Activated naive CD8-positive, alpha-beta T cell treated with anti-CD3 and anti-CD28 coated beads for 36 hours (primary cell): ENCODE measurements at places on chromosomes 1 and 21.

DNA sequence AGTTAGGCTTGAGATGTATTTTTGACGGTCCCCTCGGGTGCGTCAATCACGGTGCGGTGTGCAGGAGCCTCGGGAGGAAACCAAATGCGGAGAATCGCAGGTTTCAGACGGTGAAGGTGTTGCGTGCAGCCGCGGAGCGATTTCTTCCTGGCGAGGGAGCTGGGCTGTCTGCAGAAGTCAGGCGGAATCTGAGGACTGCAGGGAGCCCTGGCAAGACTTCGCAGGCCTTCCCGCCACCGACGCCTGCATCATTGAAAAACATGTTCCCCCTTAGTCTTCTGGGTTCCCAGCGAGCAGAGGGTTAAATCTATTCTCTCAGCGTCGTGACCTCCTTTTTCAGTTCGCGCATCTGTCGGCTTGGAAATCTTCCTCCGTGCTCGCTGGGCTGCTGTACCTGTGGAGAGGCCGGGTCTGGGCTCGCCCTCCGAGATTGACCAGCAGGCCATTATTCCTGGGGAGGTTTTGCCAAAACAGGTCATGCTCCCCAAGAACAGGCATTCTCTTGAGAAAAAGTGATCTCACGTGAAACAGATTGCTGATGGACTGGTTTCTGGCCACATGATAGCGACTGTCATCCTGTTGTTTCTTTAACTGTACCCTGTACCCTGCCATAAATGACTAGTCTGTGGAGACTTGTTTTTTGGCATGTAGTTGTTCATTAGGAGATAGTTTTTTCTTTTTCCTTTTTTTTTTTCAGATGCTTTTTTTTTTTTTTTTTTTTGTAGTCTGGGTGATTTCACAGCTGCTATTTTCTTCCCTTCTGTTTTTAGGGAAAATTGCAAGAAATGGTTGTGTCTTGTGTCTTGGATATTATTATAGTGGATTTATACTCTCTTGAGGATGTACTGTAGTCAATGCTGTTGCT lies 894 bp downstream of the EPB41 start:
- peak; percentile 64 for DNase-seq
- no peaks in the 10 kb centered on the region for H3K27me3 ChIP-seq
- peaks cover 6% of the 10 kb centered on the region for H3K36me3 ChIP-seq
- H3K27ac ChIP-seq, result peak overlapping the region; percentile 96

- no peaks in the 10 kb centered on the region for H3K36me3 ChIP-seq
- H3K4me1 ChIP-seq, result no peaks in the 10 kb centered on the region
- H3K4me3 ChIP-seq, result no peak overlapping the region
- H3K27me3 ChIP-seq, result no peaks in the 10 kb centered on the region
Measured at GRCh38 chr1:190274721-190275120, 202.9 kb downstream of the BRINP3 start.

DNA sequence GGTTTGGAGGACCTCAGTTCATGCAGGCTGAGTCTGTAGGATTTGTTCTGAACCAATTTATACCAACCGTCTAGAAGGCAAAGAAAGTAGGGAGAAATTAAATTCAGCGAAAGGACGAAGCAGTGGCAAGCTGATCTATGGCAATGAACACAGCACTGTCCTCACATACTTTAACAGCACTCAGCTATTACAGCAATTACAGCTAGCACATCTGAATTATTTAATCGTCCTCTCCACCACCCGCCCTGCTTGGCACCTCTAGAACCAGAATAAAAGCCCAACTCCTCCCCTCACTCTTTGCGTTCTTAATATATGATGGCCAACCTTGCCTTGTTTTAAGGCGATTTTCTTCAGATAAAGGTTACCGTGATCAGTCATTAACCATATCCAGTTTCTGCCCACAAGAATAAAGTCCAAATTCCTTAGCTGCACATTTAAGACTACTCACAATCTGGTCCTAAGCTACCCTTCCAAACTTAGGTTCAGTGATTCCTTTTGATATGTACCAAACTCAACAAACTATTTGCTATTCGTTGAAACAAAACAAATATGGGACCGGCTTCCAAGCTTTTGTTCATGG lies 169.4 kb upstream of the ESRRG start:
- H3K27ac ChIP-seq, result no peak overlapping the region
- H3K4me1 ChIP-seq, result no peaks in the 10 kb centered on the region
- no peak for DNase-seq
- H3K27me3 ChIP-seq, result no peaks in the 10 kb centered on the region
- no peak overlapping the region for H3K4me3 ChIP-seq
- no peaks in the 10 kb centered on the region for H3K36me3 ChIP-seq

- H3K27me3 ChIP-seq, result peaks cover 3% of the 10 kb centered on the region
- H3K36me3 ChIP-seq, result no peaks in the 10 kb centered on the region
- no peak overlapping the region for H3K27ac ChIP-seq
- H3K4me3 ChIP-seq, result no peak overlapping the region
- H3K4me1 ChIP-seq, result no peaks in the 10 kb centered on the region
- DNase-seq, result no peak
Measured at GRCh38 chr1:209319057-209319432, 264.5 kb upstream of the CAMK1G start.

DNA sequence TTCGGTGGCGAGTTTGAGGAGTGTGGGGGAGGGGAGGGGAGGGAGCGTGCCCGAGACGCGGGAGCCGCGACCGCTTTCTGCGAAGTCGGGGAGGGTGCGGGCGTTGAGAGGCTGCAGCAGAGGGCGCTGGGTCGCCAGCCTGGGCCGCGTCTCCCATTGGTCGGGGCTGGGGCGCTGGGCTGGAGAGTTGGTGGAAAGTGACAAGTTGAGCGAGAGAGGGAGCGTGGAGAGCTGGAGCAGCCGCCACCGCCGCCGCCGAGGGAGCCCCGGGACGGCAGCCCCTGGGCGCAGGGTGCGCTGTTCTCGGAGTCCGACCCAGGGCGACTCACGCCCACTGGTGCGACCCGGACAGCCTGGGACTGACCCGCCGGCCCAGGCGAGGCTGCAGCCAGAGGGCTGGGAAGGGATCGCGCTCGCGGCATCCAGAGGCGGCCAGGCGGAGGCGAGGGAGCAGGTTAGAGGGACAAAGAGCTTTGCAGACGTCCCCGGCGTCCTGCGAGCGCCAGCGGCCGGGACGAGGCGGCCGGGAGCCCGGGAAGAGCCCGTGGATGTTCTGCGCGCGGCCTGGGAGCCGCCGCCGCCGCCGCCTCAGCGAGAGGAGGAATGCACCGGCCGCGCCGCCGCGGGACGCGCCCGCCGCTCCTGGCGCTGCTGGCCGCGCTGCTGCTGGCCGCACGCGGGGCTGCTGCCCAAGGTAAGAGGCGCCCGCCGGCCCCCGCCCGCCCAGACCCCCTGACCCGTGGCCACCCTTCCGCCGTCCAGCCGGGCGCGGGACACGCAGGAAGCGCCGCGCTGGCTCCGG lies at the start of gene ROR1:
Gene ROR1, plus strand, starts transcription at position 203 of the 802 bp plus-strand sequence.
- DNase-seq, result peak; percentile 68
- H3K27me3 ChIP-seq, result peaks cover 67% of the 10 kb centered on the region
- H3K4me1 ChIP-seq, result peaks cover 15% of the 10 kb centered on the region

DNA sequence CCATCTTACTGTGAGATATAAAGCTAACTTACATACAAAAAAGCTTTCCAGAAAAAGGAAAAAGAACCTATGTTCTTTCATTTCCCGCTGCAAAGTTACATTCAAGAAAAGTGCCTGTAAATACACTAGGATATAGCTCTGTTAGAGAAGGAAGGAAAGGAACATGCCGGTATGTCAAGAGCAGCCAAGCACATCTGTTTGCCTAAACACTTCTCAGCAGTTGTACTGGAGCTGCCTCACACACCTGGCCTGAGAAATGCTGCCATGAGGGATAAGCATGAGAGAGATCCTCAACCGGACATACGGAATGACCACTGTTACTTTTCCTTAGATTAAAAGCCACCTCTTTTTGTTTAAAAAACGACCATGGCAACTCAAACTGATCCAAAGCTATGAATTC lies 189.7 kb downstream of the RERE start:
- H3K27me3 ChIP-seq, result no peaks in the 10 kb centered on the region
- H3K4me3 ChIP-seq, result no peak overlapping the region
- DNase-seq, result no peak
- peaks cover 12% of the 10 kb centered on the region for H3K36me3 ChIP-seq
- H3K4me1 ChIP-seq, result peaks cover 54% of the 10 kb centered on the region
- no peak overlapping the region for H3K27ac ChIP-seq

GRCh38 chr21:45256912-45257672 lies 30.6 kb downstream of the POFUT2 start:
- no peaks in the 10 kb centered on the region for H3K36me3 ChIP-seq
- H3K27me3 ChIP-seq, result peaks cover 21% of the 10 kb centered on the region
- peaks cover 11% of the 10 kb centered on the region for H3K4me1 ChIP-seq

GRCh38 chr1:84603223-84603622 lies 29.0 kb upstream of the CTBS start:
- no peaks in the 10 kb centered on the region for H3K27me3 ChIP-seq
- H3K27ac ChIP-seq, result no peak overlapping the region
- DNase-seq, result no peak
- H3K36me3 ChIP-seq, result peaks cover 10% of the 10 kb centered on the region

GRCh38 chr1:89790592-89790991 lies 30.2 kb upstream of the LRRC8D start:
- no peak for DNase-seq
- peaks cover 3% of the 10 kb centered on the region for H3K4me1 ChIP-seq
- no peaks in the 10 kb centered on the region for H3K36me3 ChIP-seq
- no peak overlapping the region for H3K4me3 ChIP-seq
- no peak overlapping the region for H3K27ac ChIP-seq

- H3K4me1 ChIP-seq, result peaks cover 51% of the 10 kb centered on the region
- H3K27me3 ChIP-seq, result no peaks in the 10 kb centered on the region
- no peak overlapping the region for H3K4me3 ChIP-seq
- H3K36me3 ChIP-seq, result peaks cover 16% of the 10 kb centered on the region
Measured at GRCh38 chr1:92990828-92991227, 29.6 kb upstream of the DIPK1A start.

DNA sequence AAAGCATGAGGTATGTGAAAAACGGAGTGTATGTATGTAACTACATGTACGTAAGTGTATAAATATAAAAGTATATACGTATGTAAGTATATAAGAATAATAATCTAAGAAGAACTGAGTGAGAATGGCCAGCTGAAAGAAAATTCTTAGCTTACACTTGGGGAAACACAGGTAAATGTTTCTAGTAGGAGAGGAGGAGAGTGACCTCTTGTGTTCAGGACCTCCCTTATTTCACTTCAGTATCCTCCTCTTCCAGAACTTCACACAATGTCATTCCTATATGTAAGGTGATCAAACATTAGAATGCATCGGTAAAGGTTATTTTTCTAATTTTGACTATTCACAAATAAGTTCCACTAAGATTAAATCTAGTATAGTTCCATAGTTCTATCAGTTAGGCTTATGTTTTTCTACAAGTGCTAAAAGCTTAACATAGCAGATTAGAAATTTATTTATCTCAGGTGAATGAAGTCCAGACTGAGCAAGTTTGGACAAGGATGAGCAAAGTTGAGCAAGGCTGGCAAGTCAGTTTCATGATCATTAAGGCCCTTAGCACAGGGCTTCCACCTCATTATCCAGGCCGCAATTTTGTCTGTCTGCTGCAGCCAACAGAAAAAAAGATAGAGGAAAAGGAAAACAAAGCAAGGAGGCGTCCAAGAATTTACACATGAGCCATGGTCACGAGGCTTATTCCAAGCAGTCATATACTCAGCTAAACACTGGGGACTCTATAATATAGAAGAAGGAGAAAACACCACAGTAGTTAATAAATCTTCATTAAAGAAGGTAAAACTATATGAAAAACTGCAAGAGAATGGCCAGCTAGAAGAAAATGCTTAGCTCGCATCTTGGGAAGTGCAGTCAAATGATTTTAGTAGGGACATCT lies 7.1 kb upstream of the MROH9 start:
- no peak for DNase-seq
- H3K4me1 ChIP-seq, result no peaks in the 10 kb centered on the region
- no peaks in the 10 kb centered on the region for H3K27me3 ChIP-seq
- H3K27ac ChIP-seq, result no peak overlapping the region

- H3K4me3 ChIP-seq, result no peak overlapping the region
- no peak for DNase-seq
- H3K4me1 ChIP-seq, result peaks cover 23% of the 10 kb centered on the region
- no peak overlapping the region for H3K27ac ChIP-seq
- H3K36me3 ChIP-seq, result no peaks in the 10 kb centered on the region
Measured at GRCh38 chr1:53112271-53112774, 30.1 kb downstream of the SLC1A7 start.

- no peaks in the 10 kb centered on the region for H3K27me3 ChIP-seq
- H3K36me3 ChIP-seq, result no peaks in the 10 kb centered on the region
- no peak for DNase-seq
- H3K27ac ChIP-seq, result no peak overlapping the region
Measured at GRCh38 chr1:59641836-59642235, 172.9 kb upstream of the HOOK1 start.

- H3K27ac ChIP-seq, result peak overlapping the region; percentile 92
- peak overlapping the region; percentile 99 for H3K4me3 ChIP-seq
- DNase-seq, result no peak
- peaks cover 4% of the 10 kb centered on the region for H3K27me3 ChIP-seq
- peaks cover 83% of the 10 kb centered on the region for H3K36me3 ChIP-seq
- H3K4me1 ChIP-seq, result peaks cover 52% of the 10 kb centered on the region
Measured at GRCh38 chr1:150575518-150576366, 3.7 kb downstream of the MCL1 start.

GRCh38 chr1:15355968-15356625 lies 53.6 kb upstream of the EFHD2 start:
- no peak overlapping the region for H3K4me3 ChIP-seq

- no peaks in the 10 kb centered on the region for H3K4me1 ChIP-seq
- peaks cover 18% of the 10 kb centered on the region for H3K27me3 ChIP-seq
- no peaks in the 10 kb centered on the region for H3K36me3 ChIP-seq
- no peak overlapping the region for H3K4me3 ChIP-seq
- DNase-seq, result no peak
Measured at GRCh38 chr1:29394521-29395225, 158.4 kb downstream of the PTPRU start.

GRCh38 chr1:153540394-153541361 lies at the start of gene S100A5:
Gene S100A5 (minus strand): TSS chr1:153540934. CDS start chr1:153540191, 743 bp downstream.
- H3K4me3 ChIP-seq, result peak within 1 kb of the TSS; percentile 65
- H3K27me3 ChIP-seq, result no peaks in the 10 kb centered on the region
- peak; percentile 52 for DNase-seq
- peak within 1 kb of the TSS; percentile 86 for H3K27ac ChIP-seq
- peaks cover 22% of the 10 kb centered on the region for H3K36me3 ChIP-seq

GRCh38 chr1:232012773-232013386 lies 386.3 kb downstream of the DISC1 start:
- no peaks in the 10 kb centered on the region for H3K27me3 ChIP-seq
- no peak overlapping the region for H3K27ac ChIP-seq
- H3K4me1 ChIP-seq, result no peaks in the 10 kb centered on the region
- H3K36me3 ChIP-seq, result peaks cover 2% of the 10 kb centered on the region
- DNase-seq, result no peak
- no peak overlapping the region for H3K4me3 ChIP-seq

DNA sequence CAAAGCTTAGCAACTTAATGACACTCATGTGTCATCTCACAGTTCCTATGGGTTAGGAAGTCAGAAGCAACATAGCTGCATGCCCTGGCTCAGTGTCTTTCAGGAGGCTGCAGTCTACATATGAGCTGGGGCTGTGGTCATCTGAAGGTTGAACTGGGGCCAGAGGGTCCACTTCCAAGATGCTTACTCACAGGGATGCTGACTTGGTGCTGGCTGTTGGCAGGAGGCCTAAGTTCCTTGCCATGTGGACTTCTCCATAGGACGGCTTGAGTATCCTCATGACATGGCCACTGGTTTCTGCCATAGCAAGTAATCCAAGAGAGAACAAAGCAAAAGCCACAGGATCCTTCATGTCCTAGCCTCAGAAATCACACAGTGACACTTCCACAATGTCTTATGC lies 12.1 kb upstream of the FAM43B start:
- H3K4me1 ChIP-seq, result no peaks in the 10 kb centered on the region
- peaks cover 21% of the 10 kb centered on the region for H3K27me3 ChIP-seq
- no peak for DNase-seq
- no peaks in the 10 kb centered on the region for H3K36me3 ChIP-seq

- H3K4me1 ChIP-seq, result no peaks in the 10 kb centered on the region
- no peak overlapping the region for H3K27ac ChIP-seq
- DNase-seq, result no peak
- H3K27me3 ChIP-seq, result no peaks in the 10 kb centered on the region
Measured at GRCh38 chr1:215226757-215227156, 144.2 kb downstream of the KCNK2 start.
